Activated CD4-positive, alpha-beta T cell treated with anti-CD3 and anti-CD28 coated beads for 36 hours (primary cell): ENCODE measurements at places on chromosomes 4 and X. TPM values are rescaled to one million over a fixed set of nuclear protein-coding genes. Genes with fewer than 3 reads are reported as not detected.

DNA sequence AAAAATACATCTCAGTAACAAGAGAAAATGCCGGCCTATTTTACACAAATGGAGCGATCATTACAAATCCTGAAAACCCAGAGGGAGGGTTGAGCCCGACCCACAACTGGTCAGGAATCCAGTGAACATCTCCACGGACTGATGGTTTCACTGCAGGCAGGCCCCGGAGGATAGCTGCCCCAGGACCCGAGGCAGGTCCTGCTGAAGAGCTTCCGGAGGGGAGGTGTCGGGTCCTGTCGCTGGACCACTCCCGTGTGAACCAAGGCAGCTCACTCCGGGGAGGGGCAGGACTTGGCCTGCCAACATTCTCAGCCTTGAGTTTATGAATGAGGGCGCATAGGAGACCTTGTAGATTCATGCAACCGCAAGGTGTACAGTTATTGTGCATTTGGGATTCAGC, 4.8 kb upstream of the CRMP1 start:
- no peak for DNase-seq

The TACR3 gene
- not detected for total RNA-seq

The KLB gene
- not detected for total RNA-seq

DNA sequence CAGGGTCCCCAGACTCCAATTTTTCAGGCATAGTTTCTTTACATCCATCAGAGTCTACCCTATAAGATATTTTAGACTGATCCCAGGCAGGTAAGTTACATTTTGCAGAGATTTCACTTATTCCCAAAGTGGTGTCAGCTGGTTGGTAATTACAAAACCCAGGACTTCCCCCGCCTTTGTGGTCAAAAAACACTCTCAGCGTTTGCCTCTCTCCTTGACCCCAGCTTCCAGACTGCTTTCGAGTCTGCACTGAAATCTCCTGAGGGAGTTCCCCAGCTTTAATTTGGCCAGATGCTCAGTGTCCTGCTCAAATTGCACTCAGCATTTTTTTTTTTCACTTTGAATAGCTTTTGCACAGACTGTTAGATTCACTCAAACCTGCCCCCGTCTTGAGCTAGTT, 11.2 kb upstream of the AMOT start:
- DNase-seq = no peak

- DNase-seq = no peak
These were observed 155.8 kb downstream of the PPP3CA start for GRCh38 chr4:101191302-101192098.

DNA sequence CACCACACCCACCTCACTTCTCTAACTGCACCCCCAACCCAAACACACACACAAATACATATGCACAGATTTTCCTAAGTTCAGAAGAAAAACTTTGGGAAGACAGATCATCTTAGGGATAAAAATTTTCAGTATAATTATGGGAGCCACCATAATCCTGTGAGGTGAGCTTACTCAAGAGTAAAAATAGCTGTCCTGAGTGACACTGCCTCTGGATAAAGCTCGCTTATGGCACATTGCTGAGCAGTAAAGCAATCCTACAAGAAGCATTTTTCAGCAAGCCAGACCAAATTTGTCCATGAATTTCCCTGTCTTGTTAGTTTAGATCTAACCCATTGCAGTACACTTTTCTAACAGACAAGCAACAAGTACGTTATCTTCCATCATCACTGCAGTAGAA, 83.8 kb downstream of the INPP4B start:
- DNase-seq = no peak

The TBCK gene
- 22.5 TPM for total RNA-seq

DNA sequence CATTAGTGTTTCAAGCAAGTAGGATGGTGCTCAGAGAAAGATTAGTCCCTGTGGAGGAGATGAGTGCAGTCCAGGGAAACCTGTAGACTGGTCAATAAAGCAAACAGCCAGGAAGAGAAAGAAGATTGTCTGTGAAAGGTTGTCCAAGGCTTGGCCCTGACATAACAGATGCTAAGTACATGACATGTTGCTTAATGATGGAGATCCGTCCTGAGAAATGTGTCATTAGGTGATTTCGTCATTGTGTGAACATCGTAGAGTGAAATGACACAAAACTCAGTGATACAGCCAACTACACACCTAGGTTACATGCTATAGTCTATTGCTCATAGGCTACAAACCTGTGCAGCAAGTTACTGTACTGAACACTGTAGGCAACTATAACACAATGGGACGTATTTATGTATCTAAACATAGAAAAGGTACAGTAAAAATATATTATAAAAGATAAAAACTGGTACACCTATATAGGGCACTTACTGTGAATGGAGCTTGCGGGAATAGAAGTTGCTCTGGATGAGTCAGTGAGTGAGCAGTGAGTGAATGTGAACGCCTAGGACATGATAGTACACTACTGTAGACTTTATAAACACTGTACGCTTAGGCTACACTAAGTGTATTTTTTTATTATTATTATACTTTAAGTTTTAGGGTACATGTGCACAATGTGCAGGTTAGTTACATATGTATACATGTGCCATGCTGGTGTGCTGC, 9.0 kb upstream of the PRSS48 start:
- DNase-seq = no peak

DNA sequence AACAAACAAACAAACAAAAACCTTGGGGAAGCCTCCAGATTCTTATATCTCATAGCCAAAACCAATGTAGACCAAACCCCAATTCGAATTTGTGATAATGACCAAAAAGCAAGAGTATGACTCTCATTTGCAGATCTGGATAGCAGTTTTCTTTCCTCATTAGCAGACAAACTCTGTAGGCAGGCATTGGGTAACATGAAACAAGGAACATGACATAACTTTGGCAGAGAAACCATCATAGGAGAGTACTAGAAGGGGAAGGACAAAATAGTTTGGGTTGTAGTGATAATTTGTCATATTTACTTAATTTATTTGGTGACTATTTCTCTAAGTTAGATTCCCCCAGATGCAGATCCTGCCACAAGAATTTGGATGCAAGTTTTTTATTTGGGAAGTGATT, 187.8 kb downstream of the MID1IP1 start:
- DNase-seq = no peak

DNA sequence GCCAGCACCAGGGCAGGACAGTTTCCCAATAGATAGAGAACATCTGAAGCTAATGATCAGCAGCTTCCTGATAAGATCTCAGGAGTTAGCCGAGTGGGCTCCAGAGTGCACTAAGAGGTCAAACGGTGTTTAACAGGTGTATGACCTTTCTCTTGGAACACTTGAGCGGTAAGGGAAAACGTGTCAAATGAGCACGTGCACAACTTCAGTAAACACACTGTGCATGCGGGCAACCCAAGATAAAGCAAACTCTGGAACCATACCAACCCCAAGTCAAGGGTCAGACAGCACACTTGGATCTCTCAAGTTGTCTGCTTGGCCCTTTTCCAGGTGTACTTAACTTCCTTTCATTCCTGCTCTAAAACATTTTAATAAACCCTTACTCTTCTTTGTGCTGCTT, 1941.5 kb upstream of the PCDH10 start:
- no peak for DNase-seq

The LGI2 gene
- total RNA-seq = not detected

The RASGEF1B gene
- 3.4 TPM for total RNA-seq

DNA sequence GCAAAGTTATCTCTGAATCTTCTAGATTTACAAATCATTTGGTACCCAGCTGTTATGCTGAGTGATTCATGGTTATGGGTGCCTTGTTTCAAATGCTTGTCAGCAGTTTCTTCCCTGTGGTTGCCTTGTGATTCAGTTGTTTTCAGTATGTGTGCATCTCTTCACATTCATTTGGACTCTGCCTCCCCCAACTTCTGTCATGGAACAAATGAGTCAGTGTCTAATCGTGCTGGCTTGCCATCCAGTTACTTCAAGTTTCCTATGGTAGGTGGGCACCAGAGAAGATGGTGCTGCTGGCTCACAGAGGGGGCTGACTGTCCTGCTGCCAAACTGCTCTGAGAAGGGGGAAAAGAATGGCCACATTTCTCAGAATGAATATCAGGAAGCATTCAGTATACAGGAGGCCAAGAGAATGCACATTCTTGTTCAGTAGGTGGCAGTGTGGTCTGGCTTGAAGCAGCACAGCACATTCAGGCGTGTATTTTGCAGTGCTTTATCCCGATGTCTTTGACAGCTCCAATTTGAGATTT, 260.9 kb downstream of the GLUD2 start:
- peak; percentile 80 for DNase-seq

- no peak for DNase-seq
These were observed 372.9 kb upstream of the TENM3 start for GRCh38 chr4:181870326-181870725.

The C4orf54 gene
- total RNA-seq = not detected

GRCh38 chr4:23484689-23485088, 405.2 kb downstream of the PPARGC1A start:
- no peak for DNase-seq

DNA sequence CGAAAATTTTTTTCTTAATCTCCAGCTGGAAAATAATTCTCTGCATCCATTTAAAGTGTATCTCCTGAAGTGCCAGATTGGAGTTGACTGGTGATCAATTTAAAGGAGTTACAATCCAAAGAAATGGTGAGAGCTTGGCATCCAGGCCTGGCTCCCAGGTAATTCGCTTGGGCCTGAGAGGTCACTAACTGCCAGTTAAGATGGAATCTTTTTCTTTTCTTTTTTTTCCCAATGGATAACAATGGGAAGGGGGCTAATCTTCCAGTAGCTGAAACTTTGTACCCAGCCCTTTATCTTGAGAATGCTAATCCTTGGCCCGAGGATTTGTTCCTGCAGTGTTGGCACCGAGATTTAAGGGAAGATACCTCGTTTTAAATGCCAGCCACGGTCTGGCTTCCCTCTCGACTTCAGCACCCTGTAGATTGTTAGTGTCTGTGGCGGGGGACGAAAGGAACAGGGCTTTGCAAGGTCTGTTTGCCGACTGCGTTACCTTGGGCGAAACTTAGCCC, 13.3 kb upstream of the PITX2 start:
- DNase-seq = no peak

DNA sequence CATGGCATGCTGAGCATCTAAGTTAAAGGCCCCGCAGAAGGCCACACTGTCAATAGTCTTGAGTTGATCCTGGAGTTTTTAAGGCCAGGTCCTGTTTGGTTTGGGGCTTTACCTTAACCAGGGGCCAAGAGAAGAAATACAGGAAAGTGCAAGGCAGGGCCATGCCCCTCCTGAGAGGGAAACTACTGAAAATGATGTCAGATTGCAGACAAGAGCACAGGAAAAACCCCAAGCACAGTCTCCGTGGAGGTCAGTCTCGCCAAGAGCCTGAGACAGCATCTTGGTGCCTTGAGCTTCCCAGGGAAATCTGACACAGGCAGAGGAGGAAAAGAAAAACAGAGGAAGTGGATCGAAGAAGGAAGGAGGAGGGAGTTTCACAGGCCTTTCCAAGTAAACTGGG, 32.2 kb upstream of the GATB start:
- DNase-seq = no peak

DNA sequence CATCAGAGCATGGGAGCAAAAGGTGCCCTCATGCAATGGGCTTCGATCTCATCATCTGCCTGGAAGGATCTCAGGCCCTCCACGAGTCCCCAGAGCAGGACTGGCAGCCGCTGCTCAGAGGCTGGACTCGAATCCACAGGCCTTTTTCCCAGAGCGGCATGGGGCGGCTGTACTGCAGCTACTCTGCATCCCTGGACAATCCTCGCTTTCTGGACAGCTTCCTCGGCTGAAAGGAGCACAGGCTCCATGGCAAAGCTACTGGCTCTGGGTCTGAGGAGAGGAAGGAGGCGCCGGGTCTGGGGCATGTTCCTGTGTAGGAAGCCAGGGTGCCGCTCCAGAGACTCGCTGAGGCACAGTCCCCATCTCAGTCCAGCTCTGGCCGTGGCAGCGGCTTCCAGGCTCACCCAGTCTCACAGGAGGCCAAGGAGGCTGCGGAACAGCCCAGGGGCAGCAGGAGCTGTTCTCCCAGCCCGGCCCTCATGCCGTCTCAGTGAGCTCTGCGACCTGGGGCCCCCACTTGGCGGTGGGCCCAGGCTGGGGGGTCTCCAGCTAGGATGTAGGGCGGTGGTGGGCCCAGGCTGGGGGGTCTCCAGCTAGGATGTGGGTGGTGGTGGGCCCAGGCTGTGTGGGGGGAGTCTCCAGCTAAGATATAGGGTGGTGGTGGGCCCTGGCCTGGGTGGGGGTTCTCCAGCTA, 2.7 kb upstream of the SPON2 start:
- no peak for DNase-seq

The TRIM61 gene
- 1.2 TPM for total RNA-seq

DNA sequence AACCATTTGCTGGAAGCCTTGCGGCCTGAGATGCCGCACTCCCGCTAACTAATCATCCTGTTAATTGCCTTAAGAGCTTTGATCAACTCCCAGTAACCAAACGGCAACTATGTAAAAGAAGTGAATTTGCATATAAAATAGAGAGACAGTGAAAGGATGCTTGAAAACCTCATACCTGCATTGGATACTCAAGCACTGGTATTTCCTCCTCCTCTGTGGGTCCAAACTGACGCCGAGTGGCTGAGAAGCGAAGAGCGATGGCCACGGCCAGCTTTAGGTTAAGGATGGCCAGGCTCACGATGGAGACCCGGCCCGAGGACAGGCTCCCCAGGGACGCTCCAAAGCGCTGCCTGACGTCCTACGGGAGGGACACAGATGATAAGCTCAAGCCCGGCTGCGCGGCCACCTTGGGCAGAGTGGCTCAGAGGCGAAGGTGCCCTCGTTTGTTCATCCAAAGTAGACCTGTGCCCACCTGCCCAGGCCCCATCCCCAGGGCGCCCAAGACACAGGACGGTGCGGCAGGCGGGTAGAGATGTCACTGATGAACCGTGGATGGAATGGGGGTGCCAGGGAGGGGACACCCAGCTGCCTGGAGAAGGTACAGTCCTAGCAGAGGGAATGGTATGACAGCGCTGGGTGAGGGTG, 43.6 kb downstream of the ACOX3 start:
- no peak for DNase-seq

The PABPC1L2B gene
- not detected for total RNA-seq

GRCh38 chr4:91961504-91961903, 342.3 kb upstream of the GRID2 start:
- no peak for DNase-seq

- DNase-seq = no peak
These were observed 69.8 kb upstream of the SMARCA5 start for GRCh38 chr4:143443728-143444127.

DNA sequence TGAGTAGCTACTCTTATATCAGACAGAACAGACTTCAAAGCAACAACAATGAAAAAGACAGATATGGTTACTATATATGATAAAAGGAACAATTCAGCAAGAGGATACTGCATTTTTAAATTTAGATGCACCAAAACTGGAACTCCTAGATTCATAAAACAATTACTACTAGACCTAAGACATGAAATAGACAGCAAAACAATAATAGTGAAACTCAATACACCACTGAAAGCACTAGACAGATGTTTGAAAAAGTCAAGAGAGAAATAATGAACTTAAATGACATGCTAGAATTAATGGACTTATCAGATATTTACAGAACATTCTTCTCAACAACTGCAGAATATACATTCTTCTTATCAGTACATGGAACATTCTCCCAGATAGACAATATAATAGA, 99.5 kb upstream of the ITM2A start:
- DNase-seq = no peak

DNA sequence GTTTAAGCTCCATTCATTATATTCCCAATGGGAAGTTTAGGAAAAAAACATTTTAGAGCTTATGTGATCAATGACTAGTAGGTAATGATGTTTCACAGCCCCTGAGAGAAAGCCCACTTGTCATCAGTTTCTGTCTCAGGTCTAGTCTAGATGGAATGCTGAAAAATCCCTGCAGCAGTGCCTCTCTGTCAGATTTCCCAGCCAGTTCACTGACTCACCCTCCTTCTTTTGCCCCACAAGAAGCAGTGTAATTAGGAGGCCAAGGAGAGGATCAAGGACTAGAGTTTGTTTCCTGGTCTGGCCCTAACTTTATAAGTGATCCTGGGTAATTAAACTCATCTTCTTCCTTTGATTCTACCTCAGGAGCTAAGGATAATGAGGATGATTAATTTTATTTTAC, 118.7 kb upstream of the ANXA3 start:
- no peak for DNase-seq
